ENCODE measurements at places on chromosomes 12 and 14.

- DNase-seq = no peak
Observed at GRCh38 chr14:62528296-62528695, 517.0 kb downstream of the KCNH5 start.

DNA sequence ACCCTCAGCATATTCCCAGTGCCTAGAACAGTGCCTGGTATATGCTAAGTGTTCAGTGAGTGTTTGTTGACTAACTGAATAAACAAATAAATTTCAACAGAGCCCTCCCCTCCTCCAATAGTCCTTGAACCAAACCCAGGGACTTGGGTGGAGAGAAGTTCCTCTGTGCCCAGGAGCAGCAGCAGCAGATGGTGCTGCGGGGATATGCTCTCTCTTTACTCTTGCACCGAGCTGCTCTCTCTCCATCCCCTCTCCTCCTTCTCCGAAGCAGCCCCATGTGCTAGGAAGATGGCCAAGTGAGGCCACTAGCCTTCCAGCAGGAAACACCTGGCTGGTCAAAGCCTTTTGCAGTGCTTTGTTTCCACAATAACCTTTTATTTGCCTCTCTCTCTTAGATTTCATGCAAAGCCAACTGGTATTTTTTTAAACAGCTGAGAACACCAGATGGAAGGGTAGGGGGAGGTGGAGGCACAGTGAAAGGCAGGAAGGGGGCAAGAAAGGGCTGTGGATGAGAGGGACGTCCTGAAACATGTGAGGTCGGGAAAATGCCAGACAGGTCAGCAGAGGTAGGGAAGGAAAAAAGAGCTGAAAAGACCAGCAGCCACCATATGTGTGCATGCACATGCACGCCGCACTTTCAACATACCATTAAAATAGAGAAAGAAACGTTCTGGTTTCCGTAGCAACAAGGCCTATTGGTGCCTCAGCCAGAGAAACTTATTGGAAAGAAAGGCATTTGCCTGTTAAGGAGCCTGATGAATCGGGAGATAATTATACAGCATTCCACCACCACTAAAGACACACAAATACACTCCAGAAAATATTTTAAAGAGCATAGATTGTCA is 78.9 kb downstream of the EMP1 start:
- no peak for DNase-seq

DNA sequence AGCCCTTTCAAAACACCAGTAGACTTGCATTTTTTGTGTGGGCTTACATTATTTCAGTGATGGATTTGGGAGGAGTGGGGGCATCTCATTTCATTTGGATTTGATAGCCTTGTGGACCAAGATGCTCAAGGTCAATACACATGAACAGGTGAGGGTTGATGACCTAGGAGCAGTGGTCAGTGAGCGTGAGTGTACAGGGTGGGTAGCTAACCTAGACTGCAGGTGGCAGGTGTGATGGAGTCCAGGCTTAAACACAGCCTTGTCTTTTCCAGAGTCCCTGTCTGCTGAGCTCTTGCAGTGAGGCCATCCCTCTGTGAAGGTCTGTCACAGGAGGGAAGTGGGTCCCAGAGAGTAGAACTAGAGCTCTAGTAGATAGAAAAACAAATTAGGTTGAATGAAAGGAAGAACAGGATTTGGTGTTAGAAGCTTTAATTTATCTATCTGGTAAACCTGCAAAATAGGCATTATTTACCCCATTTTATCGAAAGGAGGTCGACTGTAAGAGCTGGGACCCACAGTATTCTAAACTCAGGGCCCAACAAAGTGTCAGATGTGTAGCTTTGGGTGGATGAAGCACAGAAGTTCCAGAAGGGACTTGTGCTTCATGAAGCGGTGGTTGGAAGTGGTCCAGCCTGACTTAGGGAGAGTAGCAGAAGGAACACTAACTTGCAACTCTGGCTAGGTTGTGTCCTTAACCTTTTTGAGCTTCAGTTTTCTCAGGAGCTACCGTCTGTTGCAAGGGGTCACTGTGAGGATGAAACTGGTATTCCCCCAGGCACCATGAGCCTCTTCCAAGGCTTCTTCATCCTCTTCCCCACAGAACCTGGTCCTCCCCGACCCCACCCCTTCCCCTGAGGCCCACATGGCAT is 18.2 kb downstream of the RPS6KL1 start:
- no peak for DNase-seq

DNA sequence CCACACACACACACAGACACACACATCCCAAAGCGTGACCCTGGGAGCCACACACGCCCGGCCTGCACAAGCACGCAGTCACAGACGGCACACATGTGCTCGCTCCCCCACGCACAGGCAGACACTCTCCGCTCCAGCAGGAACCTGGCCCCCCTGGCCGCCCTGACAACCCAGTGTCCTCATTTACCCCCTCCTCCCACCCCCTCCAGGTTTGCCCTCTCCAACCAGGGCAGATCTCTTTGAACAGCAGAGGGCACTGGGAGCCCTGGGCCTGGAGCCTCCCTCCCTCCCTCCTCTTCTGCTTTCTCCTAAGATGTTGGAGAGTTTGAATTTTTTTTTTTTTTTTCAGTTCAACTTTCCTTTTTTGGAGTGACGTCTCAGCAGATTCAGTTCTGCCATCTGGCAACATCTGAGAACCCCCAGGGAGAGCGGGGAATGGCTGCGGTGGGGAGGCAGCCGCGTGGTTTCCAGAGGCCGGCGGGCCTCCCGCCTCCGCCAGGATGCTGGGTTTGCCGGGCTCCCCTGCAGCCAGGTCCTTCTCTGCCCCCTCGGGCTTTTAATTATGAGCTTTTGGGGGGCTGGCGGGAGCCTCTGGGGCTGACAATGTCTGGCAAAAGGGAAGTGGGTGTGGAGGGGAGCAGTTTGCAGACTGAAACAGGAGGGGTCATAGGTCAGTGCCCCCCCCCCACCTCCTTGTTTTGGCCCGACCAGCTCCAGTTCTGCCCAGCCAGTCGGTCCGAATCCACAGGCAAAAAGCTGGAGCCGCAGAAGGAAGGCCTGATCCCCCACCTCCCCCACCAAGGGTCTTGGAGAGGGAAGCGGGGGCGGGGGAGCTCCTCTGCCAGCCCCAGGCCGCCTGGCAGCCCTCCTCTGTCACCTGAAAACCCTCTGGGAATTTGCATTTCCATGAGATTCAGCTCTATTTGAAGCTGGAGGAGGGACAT is 1.3 kb upstream of the NCOR2 start:
- DNase-seq = peak; percentile 28

- DNase-seq = no peak
Observed at GRCh38 chr12:79121486-79121885, 256.9 kb downstream of the SYT1 start.

DNA sequence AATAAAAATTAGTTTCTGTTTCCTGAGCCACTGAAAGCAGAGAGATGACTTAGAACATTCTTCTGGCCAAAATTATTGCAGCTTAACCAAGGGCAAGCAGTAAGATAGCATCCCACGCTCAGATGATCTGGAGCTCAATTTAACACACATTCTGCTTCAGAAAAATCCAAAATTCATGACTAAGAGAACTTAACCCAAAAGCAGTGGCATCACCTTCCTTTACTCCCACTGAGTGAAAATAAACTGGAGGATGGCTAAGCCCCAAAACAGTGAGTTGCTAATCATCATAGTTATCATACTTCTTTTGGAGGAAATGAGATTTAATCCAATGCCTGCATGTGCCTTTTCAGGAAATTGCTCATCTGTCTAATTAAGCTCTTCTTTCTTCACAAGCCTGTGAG is 195.4 kb downstream of the DUSP6 start:
- DNase-seq = no peak

DNA sequence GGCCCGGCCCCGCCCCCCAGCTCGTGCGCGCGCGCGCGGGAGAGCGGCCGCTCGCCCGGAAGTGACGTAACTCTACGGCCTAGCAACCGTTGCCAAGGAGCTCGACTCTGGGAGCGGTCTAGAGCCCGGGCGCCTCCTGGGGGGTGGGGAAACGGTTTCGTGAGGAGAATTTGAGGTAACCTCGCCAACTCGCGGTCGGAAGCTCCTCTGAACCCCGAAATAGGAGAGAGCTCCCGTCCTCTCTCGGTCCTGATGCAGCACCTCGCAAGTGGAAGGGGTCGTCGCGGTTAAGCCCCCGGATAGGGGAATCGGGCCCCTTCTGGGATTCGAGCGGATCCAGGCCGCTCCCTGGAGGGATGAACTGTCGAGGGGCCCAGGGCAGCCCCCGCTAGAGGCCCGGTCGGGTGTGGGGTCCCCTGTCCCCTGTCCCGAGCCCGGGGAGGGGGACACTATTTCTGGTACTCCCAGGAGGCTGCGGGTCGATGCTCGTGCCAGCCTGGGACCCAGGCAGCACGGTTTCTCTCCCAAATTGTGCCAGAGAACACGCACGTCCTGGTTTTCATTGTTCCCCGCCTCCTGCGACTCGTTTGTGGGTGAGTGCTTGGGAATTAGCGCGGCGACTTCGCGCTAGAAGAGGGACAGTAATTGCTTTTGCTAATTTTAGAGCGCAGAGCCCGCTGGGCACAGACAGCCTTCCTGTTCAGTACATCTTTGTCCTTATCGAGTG is at the start of gene IFT81:
IFT81 (plus strand) TSS at position 89 of the 727 bp plus-strand sequence. CDS start 3,024 bp downstream, outside the sequence.
- peak; percentile 95 for DNase-seq

- no peak for DNase-seq
Observed at GRCh38 chr14:26873362-26873960, 275.6 kb upstream of the NOVA1 start.

GRCh38 chr14:74952697-74953484 is 2.5 kb downstream of the PGF start:
- no peak for DNase-seq

DNA sequence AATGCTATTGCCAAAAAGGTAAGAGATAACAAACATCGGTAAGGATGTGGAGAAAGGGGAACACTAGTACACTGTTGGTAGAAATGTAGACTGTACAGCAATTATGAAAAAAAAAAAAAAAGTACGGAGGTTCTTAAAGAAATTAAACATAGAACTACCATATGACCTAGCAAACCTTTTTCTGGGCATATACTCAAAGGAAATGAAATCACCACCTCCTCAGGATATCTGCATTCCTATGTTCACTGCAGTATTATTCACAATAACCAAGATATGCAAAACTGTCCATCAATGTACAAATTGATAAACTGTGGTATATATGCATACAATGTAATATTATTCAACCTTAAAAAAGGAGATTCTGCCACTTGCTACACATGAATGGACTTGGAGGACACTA is 60.7 kb downstream of the INSM2 start:
- DNase-seq = no peak

- no peak for DNase-seq
Observed at GRCh38 chr14:80638620-80639515, 302.7 kb downstream of the CEP128 start.

DNA sequence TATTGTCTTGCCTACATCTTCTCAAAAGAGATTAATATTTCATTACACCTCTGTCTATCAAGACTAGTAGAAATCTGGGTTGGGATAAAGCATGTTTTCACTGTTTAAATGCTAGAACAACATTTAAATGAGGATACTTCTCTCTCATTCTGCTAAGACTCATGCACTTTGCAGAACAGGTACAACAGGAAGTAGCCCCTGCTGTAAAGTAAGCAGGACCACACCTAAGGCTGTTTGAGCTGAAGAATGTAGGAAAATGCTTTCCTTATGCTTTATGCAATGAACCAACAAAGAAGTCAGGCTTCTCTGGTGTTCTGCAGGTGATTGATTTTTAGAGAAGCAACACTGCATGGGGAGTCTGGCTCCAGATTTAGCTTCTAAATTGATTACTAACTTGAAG is 89.4 kb downstream of the PAX9 start:
- DNase-seq = no peak

GRCh38 chr12:6378709-6379472 is 3.5 kb upstream of the SCNN1A start:
- no peak for DNase-seq

DNA sequence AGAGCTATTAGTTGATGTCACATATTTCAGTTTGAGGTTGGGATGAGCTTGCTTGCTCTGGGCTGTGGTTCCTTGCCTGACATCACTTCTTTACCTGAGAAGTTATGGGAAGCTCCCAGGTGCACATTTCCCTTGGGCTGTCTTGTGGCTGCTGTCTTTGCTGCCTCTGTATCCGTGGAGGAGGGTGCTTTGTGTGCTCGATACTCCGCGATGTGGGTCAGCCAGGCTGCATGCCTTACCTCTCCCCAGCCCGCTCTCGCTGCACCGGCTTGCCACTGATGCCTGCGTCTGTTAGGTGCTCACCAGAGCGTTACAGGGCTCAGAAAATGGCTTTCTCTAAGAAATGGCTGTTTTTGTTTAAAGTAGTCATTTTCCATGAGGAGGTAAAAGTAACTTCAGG is 19.6 kb downstream of the PELI2 start:
- DNase-seq = no peak

GRCh38 chr12:28222081-28222700 is 31.9 kb downstream of the CCDC91 start:
- DNase-seq = peak; percentile 58

DNA sequence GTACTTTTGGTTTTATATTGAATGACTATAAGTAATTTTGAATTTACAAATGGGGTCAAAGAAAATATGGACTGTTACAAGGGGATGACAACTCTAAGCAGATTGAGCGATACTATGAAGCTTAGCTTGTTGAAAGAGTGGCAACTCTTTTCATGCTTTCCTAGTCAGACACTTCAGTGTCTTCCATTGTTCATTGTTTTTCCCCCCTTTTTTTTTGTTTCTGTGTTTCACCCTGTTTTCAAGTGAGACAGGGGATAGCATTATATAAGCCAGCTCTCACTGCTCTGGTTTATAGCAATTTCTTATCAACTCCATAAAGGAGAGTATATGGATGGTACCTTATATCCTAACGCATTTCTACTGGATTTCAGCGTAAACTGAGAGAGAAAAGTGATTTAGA is 24.6 kb downstream of the PEBP1 start:
- DNase-seq = no peak

GRCh38 chr14:65137648-65138307 is 35.5 kb upstream of the MAX start:
- DNase-seq = no peak

- peak; percentile 25 for DNase-seq
Observed at GRCh38 chr14:99395909-99396530, 84.6 kb downstream of the SETD3 start.

DNA sequence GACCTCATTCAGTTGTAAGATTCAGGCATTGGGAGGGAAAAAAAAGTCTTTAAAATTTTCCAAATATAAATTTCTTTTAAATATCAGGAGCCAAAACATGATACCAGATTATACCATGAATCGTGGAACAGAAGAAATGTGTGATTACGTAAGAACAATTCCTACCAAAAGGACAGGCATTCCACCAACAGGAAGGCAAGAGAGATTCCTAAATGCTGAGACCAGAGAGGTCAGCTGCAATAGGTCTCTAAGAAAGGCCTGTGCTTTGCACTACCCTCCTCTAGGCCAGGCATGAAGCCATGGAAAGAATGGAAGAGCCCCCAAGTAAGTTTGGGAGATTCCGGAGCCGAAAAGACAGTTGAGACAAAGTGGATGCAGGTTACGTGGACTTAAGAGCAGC is 83.7 kb downstream of the PTGER2 start:
- DNase-seq = no peak

- DNase-seq = no peak
Observed at GRCh38 chr12:121568518-121568917, 12.3 kb downstream of the KDM2B start.

GRCh38 chr12:64700532-64700931 is 58.7 kb downstream of the GNS start:
- no peak for DNase-seq
